ENCODE measurements at places on chromosomes 1 and 21. TPM values are rescaled to one million over a fixed set of nuclear protein-coding genes. Genes with fewer than 3 reads are reported as not detected.

DNA sequence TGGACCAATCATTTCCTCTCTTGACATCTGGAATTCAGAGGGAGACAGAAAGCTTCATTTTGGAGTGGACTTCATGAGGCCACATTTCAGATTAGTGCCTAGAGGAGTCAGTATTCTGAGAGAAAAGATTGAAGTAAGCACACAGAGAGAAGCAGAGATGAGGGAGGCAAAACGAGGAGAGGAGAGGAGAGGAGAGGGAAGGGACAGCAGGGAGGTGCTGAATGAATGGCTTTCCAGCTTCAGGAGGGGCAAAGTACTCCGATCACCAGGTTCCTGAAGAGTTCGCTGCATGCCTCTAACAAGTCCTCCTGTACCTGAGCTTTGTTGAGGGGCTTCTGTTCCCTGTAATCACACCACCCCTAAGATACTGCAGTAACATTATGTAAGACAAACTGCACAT lies 76.0 kb downstream of the NRIP1 start:
- peak overlapping the region; percentile 19 for H3K4me3 ChIP-seq
- peaks cover 16% of the 10 kb centered on the region for H3K4me1 ChIP-seq
- H3K27me3 ChIP-seq, result no peaks in the 10 kb centered on the region
- no peak for DNase-seq
- peaks cover 42% of the 10 kb centered on the region for H3K36me3 ChIP-seq

DNA sequence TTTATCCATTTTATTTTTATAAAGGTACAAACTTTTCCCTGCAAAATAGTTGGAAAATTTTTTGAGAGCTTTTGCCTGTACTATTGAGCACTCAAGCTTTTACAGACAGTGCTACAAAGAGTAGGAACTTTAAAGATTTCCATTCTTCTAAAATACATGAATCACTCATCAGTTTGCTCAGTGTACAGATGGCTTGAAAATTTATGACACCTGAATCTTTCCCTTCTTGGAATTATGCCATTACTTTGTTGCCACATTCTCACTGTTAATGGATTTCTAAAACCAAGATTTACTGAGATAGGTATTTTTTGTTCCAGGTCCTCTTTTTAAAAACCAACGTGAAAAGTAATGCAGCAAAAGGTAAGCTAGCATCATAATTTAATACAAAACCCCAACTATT lies 76.0 kb downstream of the GPATCH2 start:
- H3K4me3 ChIP-seq, result no peak overlapping the region
- H3K27me3 ChIP-seq, result no peaks in the 10 kb centered on the region
- no peak overlapping the region for H3K27ac ChIP-seq
- no peak for DNase-seq

DNA sequence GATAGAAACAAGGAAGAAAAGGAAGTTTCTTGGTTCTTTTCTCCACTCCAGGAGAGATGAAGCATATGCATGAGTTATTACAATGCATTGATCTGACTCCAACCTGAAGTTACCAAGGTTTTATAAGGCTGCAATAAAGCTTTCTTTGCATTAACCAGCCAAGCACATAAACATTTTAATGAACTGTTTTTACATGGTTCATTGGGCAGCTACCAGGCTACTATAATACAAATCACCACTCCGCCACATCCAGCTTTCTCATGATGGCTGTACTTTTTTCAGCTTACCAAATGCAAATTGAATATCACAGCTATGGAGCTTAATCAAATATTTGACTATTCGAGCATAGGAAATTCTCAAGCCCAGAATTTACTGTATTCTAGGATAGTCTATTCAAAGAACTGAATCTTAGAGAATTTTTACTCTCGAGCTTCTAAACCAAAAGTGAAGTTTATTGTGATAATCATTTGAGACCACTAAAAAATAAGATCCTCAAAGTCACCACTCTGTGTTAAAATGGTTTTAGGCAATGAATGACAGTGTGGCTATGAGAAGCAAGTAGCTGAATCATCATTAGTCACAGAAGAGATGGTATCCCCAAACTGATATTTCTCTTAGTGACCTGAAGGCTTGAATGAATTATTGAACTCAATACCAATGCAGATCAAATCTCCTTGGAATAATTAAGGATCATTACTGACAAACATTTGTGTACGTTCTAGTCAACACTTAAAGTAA lies 58.6 kb upstream of the ZNF281 start:
- no peaks in the 10 kb centered on the region for H3K4me1 ChIP-seq
- H3K27me3 ChIP-seq, result no peaks in the 10 kb centered on the region
- H3K27ac ChIP-seq, result no peak overlapping the region
- DNase-seq, result no peak
- H3K36me3 ChIP-seq, result peaks cover under 1% of the 10 kb centered on the region

Gene C1QC
- total RNA-seq, result not detected

Gene CFAP45
- total RNA-seq, result 0.55 TPM

Gene COL6A2
- total RNA-seq, result 259 TPM
